Gastroesophageal sphincter (tissue), 4 donors: ENCODE measurements at places on chromosomes 7 and 10. TPM values are rescaled to one million over a fixed set of nuclear protein-coding genes. Genes with fewer than 3 reads are reported as not detected.

The PTEN gene
- 90.8 TPM for total RNA-seq

DNA sequence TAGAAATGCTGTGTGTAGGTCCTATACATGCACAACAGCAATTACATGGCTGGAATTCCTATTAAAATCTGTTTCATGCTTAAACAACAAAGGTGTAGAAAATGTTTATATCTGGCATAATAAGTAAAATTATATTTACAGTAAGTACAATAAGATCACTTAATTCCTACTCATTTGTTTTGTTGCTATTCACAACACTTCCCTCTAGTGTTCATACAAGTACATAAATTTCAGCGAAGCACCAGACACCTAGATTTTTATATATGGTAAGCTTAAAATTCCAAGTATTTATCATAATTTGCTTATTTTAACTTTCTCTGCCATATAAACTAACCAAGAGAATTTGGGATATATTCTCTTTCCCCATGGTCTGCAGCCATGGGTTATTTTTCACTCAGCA is 51.8 kb upstream of the ANK3 start:
- no peak for ATAC-seq

The CDC14C gene
- not detected for total RNA-seq

DNA sequence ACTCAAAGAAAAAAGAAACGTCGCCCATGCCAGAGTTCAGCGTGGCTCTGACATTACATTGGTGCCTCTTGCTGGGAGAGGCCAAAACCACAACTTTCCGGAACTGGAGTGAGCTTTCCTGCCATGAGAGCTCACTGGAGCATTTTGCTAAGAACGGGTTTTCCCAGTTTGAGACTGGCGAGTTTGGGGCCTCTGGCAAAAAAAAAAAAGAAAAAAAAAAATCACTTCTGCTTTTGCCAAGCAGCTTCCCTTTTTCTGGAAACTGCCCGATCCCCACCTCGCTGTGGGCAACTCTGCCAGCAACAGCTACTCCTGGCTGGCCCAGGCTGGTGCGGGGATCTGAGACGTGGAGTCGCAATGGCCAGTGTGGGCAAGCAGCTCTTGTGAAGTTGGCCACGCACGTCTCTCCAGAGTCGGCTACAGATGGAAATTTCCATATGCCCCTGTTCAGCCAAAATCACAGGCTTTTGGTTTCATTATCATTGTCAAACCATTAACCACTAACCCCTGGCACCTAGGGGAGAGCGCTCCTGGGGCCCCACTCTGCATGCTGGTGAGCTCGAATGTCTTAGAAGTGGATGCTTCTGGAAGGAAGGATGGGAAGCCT is 25.7 kb downstream of the PRKAG2 start:
- peak; percentile 44 for ATAC-seq

- ATAC-seq, result no peak
Observed at GRCh38 chr10:132590752-132591121, 53.1 kb downstream of the INPP5A start.

The DYDC1 gene
- not detected for total RNA-seq

The TBX20 gene
- not detected for total RNA-seq

The TCAF2 gene
- total RNA-seq, result 1.9 TPM

- ATAC-seq, result no peak
Observed at GRCh38 chr7:30694774-30695721, 12.8 kb upstream of the CRHR2 start.

The ZNF239 gene
- 5.5 TPM for total RNA-seq

The ATG9B gene
- total RNA-seq, result 0.31 TPM

DNA sequence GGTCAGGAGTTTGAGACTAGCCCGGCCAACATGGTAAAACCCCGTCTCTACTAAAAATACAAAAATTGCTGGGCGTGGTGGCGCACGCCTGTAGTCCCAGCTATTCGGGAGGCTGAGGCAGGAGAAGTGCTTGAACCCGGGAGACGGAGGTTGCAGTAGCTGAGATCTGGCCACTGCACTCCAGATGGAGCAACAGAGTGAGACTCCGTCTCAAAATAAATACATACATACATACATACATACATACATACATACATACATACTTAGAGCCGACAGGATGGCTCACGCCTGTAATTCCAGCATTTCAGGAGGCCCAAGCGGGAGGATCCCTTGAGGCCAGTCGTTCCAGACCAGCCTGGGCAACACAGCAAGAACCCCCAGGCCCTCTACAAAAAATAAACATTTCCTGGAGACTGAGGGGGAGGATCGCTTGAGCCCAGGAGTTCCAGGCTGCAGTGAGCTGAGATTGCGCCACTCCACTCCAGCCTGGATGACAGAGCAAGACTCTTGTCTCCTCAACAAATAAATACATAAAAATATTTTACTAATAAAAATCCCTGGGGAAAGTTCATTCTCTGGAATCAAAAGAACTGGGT is 90.9 kb upstream of the TNRC18 start:
- no peak for ATAC-seq

DNA sequence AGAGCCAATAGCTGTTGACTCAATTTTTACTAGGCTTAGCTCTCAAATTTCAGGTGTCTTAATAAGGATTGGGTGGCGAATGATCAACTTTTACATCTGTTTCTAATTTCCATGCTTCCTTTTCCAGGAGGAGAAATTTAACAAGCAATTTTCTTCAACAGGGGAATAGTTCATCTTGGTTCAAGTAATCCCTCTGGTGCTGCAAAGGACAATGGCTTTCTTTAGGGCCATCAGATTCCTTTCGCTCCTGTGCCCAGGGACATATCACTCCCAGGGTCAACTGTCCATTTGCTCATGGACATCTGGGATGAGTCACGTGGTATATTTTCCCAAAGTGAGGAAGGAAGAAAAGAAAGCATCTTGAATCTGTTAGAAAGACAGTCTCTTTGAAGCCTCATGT is 313.3 kb downstream of the FRMD4A start:
- ATAC-seq, result no peak

The HDAC9 gene
- 128 TPM for total RNA-seq

DNA sequence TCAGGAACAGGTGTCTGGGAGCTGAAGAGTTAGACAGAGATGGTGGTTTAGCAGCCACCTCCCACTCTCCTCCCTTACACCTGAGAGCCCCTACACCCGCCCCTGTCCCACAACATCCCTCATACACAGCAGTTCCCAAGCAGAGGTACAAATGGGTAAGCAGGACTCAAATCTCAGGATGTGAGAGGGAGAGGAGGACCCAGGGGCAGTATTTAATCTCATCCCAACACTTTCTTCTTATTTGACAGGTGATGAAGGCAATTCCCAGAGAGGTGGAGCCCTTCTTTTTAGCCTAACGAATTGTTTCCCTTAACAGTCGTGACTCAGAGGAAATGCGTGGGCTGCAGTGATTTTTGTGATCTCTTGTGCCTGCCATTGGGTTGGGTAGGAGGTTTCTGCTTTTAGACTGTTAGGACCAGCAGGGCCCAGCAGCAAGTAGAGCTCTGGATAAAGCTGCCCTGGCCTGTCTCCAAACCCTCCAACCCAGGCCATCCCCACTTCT is 191.3 kb downstream of the HECW1 start:
- no peak for ATAC-seq

DNA sequence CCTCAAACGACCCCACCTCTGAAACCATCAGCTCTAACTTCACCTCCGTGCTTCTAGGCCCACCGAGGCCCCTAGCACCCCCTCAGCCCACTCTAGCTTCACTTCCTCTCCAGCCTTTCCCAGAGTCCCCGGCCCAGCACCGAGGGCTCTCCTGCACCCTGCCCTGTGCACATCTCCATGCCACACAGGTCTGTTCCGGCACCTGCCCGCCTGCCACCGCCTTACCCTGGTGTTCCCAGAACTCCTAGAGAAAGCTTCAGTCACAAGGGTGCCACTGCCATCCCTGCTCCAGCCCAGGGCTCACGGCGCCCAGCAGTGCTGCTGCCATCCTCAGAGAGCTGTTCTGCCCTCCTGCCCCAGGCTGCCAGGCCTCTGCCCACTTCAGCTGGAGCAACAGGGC is 61.3 kb upstream of the INSIG1 start:
- no peak for ATAC-seq

The ST8SIA6 gene
- 1.9 TPM for total RNA-seq

- ATAC-seq, result no peak
Observed at GRCh38 chr7:42661312-42661711, 250.6 kb downstream of the C7orf25 start.
